ENCODE measurements at places on chromosomes 3 and 15. TPM values are rescaled to one million over a fixed set of nuclear protein-coding genes. Genes with fewer than 3 reads are reported as not detected.

The SERPINI2 gene
- total RNA-seq = not detected

The SUCNR1 gene
- not detected for total RNA-seq

The VEPH1 gene
- not detected for total RNA-seq

The SAMMSON gene
- not detected for total RNA-seq

The ATP10A gene
- 36.7 TPM for total RNA-seq

The CCR3 gene
- 1.4 TPM for total RNA-seq

The TMEM40 gene
- total RNA-seq = not detected

The UNC13C gene
- total RNA-seq = not detected

The CP gene
- not detected for total RNA-seq

The WDR82 gene
- total RNA-seq = 114 TPM

The SLC12A1 gene
- total RNA-seq = not detected

The CIP2A gene
- total RNA-seq = 71.3 TPM

The PLCB2 gene
- 120 TPM for total RNA-seq
